ENCODE measurements at places on chromosomes 16 and 17.

- DNase-seq = no peak
These were observed at the start of gene ATP2A1 for GRCh38 chr16:28878083-28878926. Gene ATP2A1 (plus strand): TSS chr16:28878488. CDS start chr16:28878672, 184 bp downstream.

DNA sequence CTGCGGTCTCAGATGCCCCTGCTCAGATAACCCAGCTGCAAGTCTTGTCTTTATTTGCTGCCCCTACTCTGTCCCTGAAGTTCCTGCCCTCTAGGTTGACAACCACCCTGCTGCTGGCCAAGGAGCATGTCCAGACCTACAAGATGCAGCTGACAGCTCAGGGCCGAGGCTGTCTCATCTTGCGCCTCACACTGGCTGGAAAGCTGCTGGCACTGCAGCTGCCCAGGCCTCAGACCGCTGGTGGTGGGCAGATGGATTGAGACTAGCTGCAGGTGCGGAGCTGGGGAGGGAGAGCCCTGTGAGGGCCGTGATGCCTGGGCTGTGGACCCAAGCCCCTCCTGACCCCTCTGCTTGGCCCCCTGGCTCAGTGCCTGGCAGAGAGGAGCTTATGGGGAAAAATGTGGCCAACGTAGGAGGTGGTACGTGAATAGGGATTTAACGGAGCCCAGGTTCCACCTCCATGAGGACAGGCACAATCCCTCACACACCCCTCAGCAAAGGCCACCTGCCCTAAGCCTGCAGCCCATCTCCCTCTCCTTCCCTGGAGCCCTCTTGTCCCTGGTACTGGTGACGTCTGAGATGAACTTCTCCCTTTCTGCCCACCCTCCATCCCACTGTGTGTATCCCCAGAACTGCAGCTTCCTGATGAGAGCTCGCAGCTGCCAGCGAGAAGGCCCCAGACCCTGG lies 8.3 kb upstream of the GALK1 start:
- DNase-seq = no peak

DNA sequence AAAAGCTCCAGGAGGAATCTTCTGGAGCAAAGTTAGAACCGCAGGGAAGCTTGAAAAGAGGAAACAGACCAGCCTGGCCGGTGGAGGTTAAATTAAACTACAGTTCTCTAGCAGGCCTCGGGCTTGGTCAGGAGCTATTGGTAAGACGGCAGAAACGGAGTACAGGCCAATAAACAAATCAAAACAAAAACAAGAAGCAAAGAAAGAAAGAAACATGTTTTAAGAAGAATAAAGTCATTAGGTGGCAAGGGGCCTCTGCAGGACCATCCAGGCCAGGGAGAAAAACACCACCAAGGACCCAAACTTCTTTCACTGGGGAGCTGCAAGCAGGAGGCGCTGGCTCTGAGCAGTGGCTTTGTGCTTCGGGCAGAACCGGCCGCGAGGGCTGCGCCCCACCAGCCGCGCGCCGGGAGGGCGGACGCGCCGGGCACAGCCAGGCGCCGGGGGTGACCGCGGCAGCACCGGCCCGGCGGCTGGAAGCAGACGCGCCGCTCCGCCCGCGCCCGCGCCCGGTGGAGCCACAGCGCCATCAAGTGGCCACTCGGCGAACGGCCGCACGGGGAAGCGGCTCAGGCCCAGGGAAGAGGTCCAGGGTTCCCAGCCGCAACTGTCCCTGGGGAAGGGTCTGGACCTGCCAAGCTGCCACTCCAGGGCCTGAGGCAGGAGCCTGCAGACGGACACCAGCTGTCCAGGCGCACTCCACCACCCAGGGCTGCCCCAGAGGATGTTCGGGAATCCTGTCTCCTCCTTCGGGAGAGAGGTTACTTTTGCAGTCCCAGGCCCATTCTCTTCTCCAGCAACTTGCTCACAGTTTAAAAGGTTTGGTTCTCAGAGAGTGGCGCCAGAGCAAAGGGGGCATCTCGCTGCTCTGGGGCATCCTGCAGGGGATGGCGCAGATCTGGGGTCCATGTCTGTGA lies 419.4 kb downstream of the SOX9 start:
- peak; percentile 64 for DNase-seq

GRCh38 chr16:48405907-48406306 lies 20.7 kb upstream of the SIAH1 start:
- no peak for DNase-seq

GRCh38 chr17:14332331-14332730 lies 31.4 kb downstream of the HS3ST3B1 start:
- DNase-seq = no peak

DNA sequence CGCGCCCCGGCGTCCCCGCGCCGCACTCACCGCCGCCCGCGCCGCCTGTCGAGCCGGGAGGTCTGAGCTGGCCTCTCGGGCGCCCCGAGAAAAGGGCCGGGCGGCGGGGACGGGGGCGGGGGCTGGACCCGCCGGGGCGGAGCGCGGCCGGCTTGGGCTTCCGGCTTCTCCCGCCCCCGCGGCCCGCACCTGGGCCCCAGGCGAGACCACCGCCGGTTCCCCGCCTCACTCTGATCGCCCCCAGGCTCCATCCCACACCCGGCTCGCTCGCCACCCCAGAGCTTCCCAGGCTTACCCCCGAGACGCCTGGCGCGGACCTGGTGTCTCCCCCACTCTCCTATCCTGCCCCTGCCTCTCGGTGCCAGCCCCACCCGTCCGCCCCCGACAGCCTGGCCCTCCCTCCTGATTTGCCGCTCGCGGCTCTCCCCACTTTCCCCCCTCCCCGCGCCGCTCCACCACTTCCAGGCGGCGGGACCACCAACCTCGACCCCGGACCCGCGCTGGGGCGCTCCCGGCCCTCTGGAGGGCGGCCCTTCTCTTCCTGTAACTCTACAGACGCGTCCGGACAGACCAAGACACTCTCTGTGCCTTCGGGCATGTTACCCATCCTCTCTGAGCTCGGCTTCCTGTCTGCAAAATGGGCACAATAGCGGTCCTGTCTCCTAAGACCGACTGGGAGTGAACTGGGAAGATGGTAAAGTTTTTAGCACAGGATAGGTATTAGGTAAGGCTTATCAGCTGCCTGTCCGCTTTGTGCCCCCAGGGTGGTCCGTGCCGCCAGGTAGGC lies at the start of gene LITAF:
LITAF (minus strand) TSS at position 64 of the 787 bp plus-strand sequence. CDS start 30,189 bp downstream, outside the sequence.
- no peak for DNase-seq

DNA sequence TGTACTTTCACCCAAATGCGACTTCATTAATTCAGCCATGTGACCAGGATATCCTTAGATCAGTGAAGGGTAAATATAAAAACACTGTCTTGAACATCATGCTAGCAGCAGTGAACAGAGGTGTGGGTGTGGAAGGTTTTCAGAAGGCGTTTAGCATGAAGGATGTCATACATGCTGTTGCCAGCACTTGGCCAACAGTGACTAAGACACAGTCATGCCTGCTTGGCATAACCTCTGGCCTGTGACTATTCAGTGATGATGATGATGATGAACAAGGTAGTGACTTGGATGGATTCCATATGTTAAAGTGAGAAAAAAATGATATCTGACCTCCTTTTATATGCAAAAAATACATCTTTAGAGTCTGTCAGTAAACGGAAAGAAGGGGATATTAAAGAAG lies 97.9 kb downstream of the MAP2K4 start:
- DNase-seq = no peak

- peak; percentile 30 for DNase-seq
These were observed at the start of gene C17orf113 for GRCh38 chr17:42050393-42051012. Gene C17orf113 (minus strand): TSS chr17:42050601. CDS start chr17:42043376, 7,225 bp downstream.

DNA sequence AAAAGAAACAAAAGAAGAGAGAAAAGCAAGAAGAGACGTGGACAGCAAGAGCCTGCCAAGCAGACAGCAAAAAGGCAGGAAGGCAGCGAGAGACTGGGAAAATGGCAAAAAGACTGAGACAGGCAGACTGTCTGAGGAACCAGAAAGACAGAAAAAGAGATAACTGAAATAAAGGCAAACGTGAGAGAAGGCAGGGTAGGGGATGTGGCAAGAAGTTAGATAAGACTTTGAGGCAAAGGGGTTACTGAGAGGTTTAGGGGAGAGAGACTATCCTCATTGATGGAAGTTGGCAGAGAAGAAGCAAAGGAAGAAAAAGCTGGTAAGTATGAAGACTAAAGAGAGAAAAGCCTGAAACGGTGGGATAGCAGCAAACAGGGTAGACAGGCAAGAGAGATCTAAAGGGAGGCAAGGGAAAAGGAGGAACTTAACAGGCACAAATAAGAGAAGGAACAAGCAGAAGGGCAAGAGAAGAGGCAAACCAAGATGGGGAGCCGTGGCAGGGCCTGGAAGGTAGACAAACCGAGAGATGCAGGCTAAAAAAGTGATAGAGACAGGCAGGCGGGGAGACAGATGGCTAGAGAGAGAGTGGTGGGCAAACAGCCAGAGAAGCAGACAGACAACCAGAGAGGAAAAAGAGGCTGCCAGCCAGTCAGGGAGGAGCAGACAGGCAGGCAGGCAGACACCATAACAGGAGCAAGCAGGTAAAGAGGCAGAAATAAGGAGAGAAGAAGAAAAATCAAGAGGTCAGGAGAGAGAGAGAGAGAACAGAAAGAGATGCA lies 7.1 kb upstream of the CHD3 start:
- DNase-seq = no peak

- no peak for DNase-seq
These were observed 347.1 kb upstream of the CA10 start for GRCh38 chr17:52505601-52506000.

DNA sequence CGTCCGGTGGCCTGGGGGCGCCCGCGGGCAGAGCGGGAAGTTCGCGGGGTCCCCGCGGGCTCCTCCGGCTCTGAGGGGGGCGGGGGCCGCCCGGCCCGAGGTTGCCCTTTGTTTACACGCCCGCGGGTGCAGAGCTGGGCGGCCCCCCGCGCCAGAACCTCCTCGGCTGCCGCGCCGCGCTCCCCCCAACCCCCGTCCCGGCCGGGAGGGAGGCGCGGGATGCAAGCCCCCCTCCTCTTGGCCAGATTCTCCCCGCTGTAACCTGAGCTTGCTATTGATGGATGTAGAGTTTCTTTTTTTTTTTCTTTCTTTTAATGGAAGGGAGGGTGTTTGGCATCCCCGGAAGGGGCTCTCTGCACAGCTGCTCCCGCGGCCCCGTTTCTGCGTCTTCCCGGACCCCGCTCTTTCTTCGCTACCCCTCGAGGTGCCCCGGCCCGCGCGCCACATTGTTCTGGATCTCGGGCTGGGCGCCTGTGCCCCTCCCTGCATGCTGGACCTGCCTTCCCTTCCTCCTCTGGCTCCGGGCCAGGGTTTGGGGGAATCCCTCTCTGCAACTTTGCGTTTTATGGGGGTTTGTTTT lies 646 bp downstream of the CBX2 start:
- no peak for DNase-seq

- no peak for DNase-seq
These were observed 251.4 kb upstream of the KIF2B start for GRCh38 chr17:53571342-53571741.

DNA sequence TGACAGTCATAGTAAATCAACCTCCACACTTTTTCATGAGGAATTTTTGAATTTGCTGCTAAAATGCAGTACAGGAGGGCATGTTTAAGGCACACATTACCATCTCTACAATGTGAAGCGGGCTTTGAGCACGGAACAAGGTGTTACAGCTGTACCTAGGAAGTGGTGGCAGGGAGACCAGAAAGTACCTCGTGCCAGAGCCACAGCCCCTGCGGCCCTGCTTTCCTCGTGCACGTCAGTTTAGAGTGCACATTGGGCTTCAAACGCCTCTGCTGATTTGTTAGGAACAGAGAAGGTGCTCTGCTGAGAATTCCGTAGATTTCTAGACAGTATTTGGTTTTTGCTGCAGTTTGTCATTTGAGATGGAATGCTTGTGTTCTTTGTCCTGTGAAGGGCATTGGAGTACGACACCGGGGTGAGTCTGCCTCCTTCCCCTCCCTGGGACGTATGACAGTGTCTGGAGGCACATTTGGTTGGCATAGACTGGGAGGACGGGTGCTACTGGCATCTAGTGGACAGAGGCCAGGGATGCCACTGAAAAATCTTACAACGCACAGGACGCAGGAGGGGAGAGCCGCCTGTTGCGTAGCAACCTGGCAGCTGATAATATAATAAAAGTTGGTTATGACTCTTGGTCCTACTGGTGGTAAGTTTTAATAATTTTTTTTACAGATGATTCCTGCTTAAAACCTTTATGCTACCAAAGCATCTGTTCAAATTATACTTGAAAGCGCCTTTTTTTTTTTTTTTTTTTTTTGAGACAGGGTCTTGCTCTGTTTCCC lies 9.1 kb downstream of the FOXK2 start:
- DNase-seq = peak; percentile 54

- no peak for DNase-seq
These were observed 166.0 kb upstream of the CDH13 start for GRCh38 chr16:82460766-82461165.

- DNase-seq = no peak
These were observed 41.4 kb upstream of the SLFN13 start for GRCh38 chr17:35489944-35490343.

DNA sequence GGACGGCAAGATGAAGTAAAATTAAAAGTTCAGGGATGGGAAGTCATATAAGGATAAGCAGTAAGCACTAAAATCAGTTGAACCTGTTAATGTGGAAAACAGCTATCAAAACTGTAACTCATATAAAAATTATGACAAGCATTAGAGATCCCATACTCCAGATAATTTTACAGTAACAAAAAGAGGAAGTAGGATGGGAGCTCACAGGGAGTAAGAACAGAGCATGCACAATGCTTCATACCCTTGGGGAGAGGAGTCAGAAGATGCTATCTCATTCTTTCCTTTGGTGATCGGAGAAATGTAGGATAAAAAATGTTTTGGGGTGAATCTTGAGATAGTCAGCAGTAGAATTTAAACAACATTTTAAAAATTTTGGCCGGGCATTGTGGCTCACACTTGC lies 164.7 kb upstream of the CACNG5 start:
- DNase-seq = no peak

DNA sequence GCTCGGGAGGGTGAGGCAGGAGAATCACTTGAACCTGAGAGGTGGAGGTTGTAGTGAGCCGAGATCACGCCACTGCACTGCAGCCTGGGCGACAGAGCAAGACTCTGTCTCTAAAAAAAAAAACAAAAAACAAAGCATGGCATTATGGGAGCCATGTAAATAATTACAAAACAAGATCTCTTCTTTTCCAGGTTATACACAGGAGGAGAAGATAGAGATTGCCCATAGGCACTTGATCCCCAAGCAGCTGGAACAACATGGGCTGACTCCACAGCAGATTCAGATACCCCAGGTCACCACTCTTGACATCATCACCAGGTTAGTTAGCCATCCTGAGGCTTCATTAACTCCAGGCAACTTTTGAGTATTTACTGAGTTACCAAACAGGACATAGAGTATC lies 52.1 kb upstream of the ABCC11 start:
- DNase-seq = no peak

- DNase-seq = peak; percentile 25
These were observed 25.8 kb downstream of the SRCIN1 start for GRCh38 chr17:38579934-38580333.

- DNase-seq = no peak
These were observed 461.0 kb upstream of the C16orf82 start for GRCh38 chr16:26605626-26606271.

- no peak for DNase-seq
These were observed 255.1 kb downstream of the MAP2K6 start for GRCh38 chr17:69669441-69670178.

DNA sequence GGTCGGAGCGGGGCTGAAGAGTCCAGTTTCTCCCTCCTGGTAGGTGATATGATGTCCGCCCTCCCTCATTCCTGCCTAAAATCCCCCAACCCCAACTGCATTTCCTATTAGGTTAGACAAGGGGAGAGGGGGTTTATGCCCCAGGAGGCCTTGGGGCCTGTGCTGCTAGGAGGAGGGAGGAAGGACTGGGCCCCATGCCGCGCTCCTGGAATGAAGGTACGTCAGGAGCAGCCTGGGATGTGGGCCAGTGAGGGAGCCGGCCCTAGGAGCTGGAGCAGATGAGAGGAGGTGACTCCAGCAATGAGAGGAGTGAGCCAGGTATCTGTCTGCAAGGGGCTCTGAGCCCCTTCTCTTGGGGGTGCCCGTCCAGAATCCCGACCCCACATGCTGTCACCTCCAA lies 46.9 kb upstream of the CDC42EP4 start:
- no peak for DNase-seq

- no peak for DNase-seq
These were observed 225.3 kb downstream of the SNX29 start for GRCh38 chr16:12201866-12202265.
